ENCODE measurements at places on chromosomes 12 and 14.

DNA sequence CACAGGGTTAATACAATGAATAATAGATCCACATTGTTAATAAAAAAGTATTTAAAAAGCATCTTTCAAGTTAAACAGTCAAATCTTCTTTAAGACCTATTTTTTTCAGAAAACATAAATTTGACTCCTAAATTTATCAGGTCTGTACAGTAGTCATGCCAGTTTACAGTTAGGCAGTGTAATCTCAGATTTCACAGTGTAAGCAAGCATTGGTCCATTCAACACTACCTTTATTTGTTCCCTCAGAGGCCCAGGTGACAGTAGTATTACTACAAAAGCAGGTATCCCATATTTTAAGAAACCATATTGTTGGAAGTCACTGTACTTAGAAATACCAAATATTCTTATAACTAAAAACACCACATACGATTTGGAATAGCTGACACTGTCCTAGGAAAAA lies 6.1 kb downstream of the ATP2B1 start:
- no peak for DNase-seq

DNA sequence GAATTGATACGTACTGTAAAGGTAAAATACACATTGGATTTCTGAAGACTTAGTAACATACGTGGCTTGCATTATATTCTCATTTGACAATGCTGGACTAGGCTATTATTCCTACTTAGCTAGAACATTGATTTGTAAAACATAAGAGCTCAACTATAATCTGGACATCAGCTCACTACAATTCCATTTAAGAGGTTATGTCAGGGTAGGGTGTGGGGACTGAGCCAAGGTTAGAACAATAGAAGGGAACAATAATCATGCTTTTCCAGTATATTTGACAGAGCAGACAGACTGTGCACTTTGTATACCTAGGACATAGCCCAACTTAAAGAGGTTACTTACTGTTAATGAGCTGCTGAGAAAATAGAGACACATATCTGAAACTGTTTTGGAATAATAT lies 10.8 kb downstream of the ZCRB1 start:
- no peak for DNase-seq

DNA sequence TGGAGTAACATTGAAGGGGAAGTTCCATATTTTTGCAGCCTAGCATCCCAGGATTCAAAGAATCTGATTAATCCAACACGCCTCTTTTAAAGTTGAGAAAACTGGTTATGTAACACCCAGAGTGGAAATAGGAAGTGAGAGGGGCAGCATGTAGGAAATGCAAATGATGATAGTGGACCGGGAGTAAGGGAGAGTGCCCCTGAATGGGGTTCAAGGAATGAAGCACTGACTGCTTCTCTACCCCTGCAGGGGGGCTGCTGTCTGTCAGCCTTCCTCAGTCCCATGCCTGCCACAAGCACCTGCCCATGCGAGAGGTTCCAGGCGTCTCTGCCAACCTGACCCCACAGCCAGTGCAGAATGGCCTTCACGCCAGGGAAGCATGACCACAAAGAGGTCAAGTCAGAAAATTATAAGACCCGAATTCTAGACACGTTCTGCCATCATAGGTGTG lies 126.5 kb upstream of the CCND2 start:
- no peak for DNase-seq

DNA sequence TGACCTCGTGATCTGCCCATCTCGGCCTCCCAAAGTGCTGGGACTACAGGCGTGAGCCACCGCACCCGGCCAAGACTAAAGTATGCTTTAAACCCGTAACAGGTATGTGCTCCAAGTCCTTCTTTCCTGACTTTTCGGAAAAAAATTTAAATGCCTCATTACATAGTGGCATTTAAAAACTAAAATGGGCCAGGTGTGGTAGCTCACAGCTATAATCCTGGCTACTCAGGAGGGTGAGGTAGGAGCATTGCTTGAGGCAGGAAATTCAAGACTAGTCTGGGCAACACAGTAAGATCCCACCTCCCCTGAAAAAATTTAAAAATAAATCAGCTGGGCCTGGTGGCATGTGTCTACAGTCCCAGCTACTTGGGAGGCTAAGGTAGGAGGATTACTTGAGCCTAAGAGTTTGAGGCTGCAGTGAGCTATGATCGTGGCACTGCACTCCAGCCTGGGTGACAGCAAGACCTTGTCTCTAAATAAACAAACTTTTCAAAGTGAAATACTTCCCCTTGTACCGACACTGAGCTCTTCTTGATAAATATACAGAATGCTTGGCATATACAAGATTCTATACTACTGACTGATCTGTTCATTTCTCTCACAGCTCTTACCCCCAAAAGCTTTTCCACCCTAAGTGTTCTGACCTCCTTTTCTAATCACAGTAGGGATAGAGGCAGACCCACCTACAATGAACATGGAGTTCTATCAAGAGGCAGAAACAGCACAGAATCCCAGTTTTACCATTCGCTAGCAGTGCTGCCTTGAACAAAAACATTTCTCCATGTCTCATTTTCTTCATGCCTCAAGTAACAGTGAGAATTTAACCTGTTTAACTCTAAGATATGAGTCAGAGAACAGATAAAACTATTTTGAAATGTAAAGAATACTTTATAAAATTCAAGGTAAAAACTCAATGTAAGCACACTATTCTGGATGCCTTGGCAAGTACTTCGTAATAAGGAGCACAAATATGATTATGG lies 7.9 kb downstream of the PPP4R3A start:
- no peak for DNase-seq

- DNase-seq: no peak
These were observed 53.2 kb downstream of the AMN start for GRCh38 chr14:102975662-102976061.

- DNase-seq: no peak
These were observed 509.1 kb downstream of the DIO2 start for GRCh38 chr14:79702197-79702596.

GRCh38 chr12:108457006-108457733 lies 57.9 kb upstream of the FICD start:
- DNase-seq: peak; percentile 64

GRCh38 chr12:40697566-40698259 lies 5.5 kb downstream of the CNTN1 start:
- no peak for DNase-seq

DNA sequence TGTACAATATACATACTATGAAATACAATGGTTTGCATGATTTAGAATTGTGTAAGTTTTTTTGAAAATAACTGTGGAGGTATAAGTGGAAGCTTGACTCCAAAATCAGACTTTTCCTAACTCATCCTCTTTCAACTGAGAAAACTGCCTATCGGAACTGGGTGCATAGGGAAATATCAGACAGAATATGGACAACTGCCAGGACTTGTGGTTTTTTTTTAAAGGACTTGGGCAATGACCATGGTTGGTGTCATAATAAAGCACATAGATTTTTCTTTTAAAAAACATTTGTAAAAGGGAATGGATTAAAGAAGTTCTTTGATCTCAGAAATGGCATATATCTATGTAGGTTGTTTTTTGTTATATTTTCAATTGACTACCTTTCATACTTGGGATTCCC lies 53.3 kb upstream of the LRRK2 start:
- no peak for DNase-seq

GRCh38 chr12:31406345-31406744 lies 80.4 kb upstream of the SINHCAF start:
- DNase-seq: no peak

- no peak for DNase-seq
These were observed 435.0 kb downstream of the GXYLT1 start for GRCh38 chr12:41709463-41710285.

DNA sequence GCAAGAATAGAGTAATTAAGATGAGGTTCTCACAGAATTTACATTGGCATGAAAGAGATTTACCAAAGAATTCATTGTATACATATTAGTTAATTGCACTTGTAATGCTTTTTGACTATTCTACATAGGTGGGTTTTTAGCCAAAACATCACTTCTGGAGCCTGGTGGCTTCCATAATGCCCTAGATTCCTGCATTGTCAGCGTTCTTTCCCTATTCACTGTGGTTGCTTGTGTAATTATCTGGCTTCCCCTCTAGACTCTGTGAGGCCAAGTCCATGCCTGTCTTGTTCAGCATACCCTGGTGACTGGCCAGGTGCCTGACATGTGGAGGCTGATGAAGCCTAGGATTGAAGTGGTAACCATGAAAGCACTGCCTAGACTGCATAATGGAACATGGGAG lies 41.2 kb downstream of the TDP1 start:
- no peak for DNase-seq

GRCh38 chr12:113440336-113440735 lies 18.2 kb downstream of the SDSL start:
- no peak for DNase-seq

DNA sequence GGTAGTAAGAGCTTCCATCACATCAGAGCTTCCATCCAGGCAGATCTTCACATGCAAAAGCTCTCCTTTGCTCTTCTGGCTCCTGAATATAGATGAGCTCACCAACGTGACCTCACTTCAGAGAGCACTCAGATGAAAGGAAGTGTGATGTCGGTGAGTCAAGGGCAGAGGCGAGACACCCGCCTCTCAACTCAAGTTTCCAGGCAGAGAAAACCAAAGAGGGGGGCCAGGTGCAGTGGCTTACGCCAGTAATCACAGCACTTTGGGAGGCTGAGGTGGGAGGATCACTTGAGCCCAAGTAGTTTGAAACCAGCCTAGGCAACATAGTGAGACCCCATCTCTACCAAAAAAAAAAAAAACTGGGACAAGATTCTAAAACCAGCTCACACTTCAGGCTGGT lies 126.9 kb downstream of the DUSP6 start:
- DNase-seq: no peak

DNA sequence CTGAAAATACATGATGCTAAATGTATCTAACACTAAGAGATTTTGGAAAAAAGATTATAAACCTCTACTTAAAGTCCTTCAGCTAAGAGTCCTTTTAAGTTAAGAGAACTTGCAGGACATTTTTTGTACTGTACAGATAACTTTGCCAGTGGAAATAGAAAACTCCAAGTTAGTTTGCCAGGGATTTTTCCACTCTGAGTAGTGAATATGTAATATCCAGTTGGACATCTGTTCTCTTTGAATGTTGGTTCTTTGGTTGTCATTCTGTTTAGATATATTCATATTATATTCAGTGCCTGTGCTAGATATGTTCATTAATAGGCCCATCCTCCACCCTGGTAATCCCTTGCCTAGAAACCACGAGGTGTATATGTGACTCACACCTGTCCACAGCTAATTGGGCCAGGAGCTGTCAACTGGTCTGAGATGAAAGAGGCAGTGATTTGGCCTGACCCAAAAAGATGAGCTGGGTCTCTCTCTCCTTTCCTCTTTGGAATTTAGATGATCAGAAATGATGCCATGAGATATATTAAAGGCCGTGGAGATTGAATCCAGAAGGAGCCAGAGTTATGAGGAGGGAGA lies 261.0 kb upstream of the LRIG3 start:
- no peak for DNase-seq

GRCh38 chr14:77109656-77110055 lies 11.6 kb downstream of the CIPC start:
- DNase-seq: no peak

All from Kasumi-1 (cell line).